ENCODE measurements at places on chromosomes 12 and 14. TPM values are rescaled to one million over a fixed set of nuclear protein-coding genes. Genes with fewer than 3 reads are reported as not detected.

Gene FGF23
- total RNA-seq = not detected

Gene GDF11
- 9.0 TPM for total RNA-seq

Gene KRT83
- total RNA-seq = not detected

Gene PTCSC3
- total RNA-seq = not detected

Gene LUM
- 82.2 TPM for total RNA-seq

Gene ACOT4
- total RNA-seq = 0.57 TPM

Gene NOS1
- total RNA-seq = 2.5 TPM

Gene KRT85
- total RNA-seq = not detected

Gene MAP4K5
- 108 TPM for total RNA-seq

Gene DENND5B
- total RNA-seq = 19.1 TPM

Gene MAP3K9
- total RNA-seq = 3.3 TPM

Gene MANSC1
- 22.7 TPM for total RNA-seq

Gene LRP1-AS
- total RNA-seq = not detected

Gene ENDOU
- total RNA-seq = not detected

Gene CLEC14A
- 23.7 TPM for total RNA-seq

Gene KRT82
- total RNA-seq = not detected

Gene CCDC184
- total RNA-seq = 1.2 TPM

Gene CD4
- total RNA-seq = 6.6 TPM

Gene RGS6
- 2.4 TPM for total RNA-seq

Gene NDRG2
- 200 TPM for total RNA-seq

Gene KERA
- total RNA-seq = not detected

Gene TAS2R19
- total RNA-seq = 3.5 TPM

Gene CIROP
- not detected for total RNA-seq

Gene SERPINA4
- not detected for total RNA-seq

All from esophagus muscularis mucosa (tissue), 4 donors.